Endothelial cell of coronary artery (primary cell): ENCODE measurements at places on chromosomes 5 and 9. TPM values are rescaled to one million over a fixed set of nuclear protein-coding genes. Genes with fewer than 3 reads are reported as not detected.

TTLL11 gene
- 2.7 and 4.8 TPM in 2 replicates for total RNA-seq

LCN6 gene
- total RNA-seq = not detected in 2 replicates

ABLIM3 gene
- total RNA-seq = 14.1 and 31.1 TPM in 2 replicates

CATSPER3 gene
- 0.09 and 0.19 TPM in 2 replicates for total RNA-seq

MROH2B gene
- not detected in 2 replicates for total RNA-seq

TMEM171 gene
- total RNA-seq = 7.0 and 8.3 TPM in 2 replicates

ARL15 gene
- 29.4 and 51.7 TPM in 2 replicates for total RNA-seq

AIF1L gene
- total RNA-seq = 27.6 and 31.6 TPM in 2 replicates

INSL6 gene
- total RNA-seq = not detected in 2 replicates

FGF10 gene
- total RNA-seq = not detected in 2 replicates

INSL4 gene
- not detected in 2 replicates for total RNA-seq

NUP155 gene
- 30.9 and 37.7 TPM in 2 replicates for total RNA-seq

GPR151 gene
- not detected in 2 replicates for total RNA-seq

TMEM215 gene
- not detected in 2 replicates for total RNA-seq

NDOR1 gene
- total RNA-seq = 2.7 and 3.7 TPM in 2 replicates

CTNNAL1 gene
- total RNA-seq = 103 and 110 TPM in 2 replicates

CARTPT gene
- total RNA-seq = not detected in 2 replicates

F2RL2 gene
- total RNA-seq = 1.1 and 1.6 TPM in 2 replicates

TAL2 gene
- 0.18 TPM in 1 of 2 replicates, not detected in the other for total RNA-seq

HSD17B4 gene
- total RNA-seq = 167 and 271 TPM in 2 replicates

PTGDS gene
- 0.56 TPM in 1 of 2 replicates, not detected in the other for total RNA-seq

SOX30 gene
- not detected in 2 replicates for total RNA-seq

CPLANE1 gene
- total RNA-seq = 11.0 and 18.4 TPM in 2 replicates

KIF4B gene
- total RNA-seq = 0.19 and 0.27 TPM in 2 replicates

TUSC1 gene
- total RNA-seq = 7.0 and 10.7 TPM in 2 replicates

ANKRD33B gene
- 3.4 and 7.3 TPM in 2 replicates for total RNA-seq

FAT2 gene
- total RNA-seq = under 0.01 TPM in 1 of 2 replicates, not detected in the other

LECT2 gene
- not detected in 2 replicates for total RNA-seq

STPG3 gene
- total RNA-seq = not detected in 2 replicates

TGFBI gene
- total RNA-seq = 96.9 and 107 TPM in 2 replicates

IFNA13 gene
- total RNA-seq = not detected in 2 replicates

LOX gene
- total RNA-seq = 22.4 and 151 TPM in 2 replicates

BRINP1 gene
- under 0.01 TPM in 1 of 2 replicates, not detected in the other for total RNA-seq

MARCOL gene
- not detected in 2 replicates for total RNA-seq

IRGM gene
- not detected in 2 replicates for total RNA-seq

S100Z gene
- total RNA-seq = not detected in 2 replicates
